ENCODE measurements at places on chromosomes 4 and X.
A peak's percentile ranks its signal among the peaks of the same experiment; 100 is the strongest.

- no peak for DNase-seq
Observed at GRCh38 chr4:122819708-122820449, 6.8 kb upstream of the FGF2 start.

DNA sequence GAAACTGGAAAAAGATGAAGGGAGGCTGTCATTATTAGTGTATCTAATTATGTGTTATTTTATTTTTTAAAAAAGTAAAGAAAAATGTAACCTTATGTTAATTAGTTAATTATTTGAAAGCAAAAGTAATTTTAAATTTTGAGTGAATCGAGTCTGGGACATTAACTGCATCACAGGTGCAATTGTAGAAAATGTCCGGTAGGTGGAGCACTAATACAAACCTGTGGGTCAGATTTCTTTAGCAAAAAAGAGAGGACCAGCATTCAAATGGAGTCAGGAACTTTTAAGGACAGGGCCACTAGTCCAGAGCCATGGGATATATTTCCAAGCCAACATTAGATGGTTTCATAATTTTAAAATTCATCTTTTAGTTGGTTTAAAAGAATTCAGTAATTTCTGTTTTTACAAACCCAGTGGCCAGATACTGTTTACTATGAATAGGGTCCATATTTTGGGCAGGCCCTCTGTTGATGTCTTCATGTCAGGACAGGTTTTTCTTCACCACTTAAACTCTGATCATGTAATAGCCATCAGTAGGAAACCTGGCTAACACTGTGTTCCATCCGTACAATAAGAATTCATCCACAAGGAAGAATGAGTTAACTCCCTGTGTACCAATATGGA lies 27.2 kb downstream of the BST1 start:
- DNase-seq: peak; percentile 1

GRCh38 chrX:3141031-3141430 lies 99.8 kb downstream of the ARSF start:
- no peak for DNase-seq

GRCh38 chr4:44771789-44772188 lies 45.4 kb upstream of the GNPDA2 start:
- no peak for DNase-seq

DNA sequence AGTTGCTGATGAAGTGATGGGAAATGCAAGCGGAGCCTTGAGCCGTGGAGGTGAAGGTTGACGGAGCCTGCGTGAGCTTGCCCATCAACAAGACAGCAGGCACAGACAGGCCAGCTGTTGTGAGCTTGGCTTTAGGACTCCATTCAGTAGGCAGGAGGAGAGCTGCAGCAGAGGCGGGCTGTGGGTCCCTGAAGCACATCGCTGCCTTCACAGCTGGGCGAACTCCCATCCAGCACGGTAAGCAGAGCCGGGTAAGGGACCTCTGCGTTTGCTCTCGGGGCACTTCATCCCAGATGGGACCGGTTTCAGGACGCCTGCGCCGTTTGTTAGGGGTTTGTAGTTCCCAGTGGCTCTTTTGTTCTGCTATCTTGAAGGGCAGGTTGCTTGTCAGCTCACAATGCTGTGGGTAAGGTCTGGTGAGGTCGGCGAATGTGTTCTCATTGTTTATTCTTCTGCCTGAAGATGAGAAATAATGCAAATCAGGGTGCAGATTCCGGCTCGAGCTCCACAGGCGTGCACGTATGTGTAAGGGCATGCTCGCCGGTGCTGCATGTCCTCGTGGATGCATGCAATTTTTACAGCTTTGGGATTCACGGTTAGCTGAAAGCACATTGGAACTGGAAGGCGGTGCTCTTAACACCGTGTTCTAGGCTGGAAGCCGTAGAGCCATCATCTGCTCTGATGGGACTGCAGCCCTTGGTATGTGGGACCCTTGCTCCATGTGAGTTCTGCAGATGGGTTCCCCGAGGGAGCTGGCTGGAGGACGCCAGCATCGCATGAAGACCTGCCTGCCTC lies 54.6 kb upstream of the CLDN34 start:
- DNase-seq: peak; percentile 48

GRCh38 chr4:28654618-28655017 lies 1794.0 kb downstream of the STIM2 start:
- DNase-seq: no peak

GRCh38 chr4:183261953-183262775 lies 57.9 kb downstream of the CLDN22 start:
- peak; percentile 27 for DNase-seq

DNA sequence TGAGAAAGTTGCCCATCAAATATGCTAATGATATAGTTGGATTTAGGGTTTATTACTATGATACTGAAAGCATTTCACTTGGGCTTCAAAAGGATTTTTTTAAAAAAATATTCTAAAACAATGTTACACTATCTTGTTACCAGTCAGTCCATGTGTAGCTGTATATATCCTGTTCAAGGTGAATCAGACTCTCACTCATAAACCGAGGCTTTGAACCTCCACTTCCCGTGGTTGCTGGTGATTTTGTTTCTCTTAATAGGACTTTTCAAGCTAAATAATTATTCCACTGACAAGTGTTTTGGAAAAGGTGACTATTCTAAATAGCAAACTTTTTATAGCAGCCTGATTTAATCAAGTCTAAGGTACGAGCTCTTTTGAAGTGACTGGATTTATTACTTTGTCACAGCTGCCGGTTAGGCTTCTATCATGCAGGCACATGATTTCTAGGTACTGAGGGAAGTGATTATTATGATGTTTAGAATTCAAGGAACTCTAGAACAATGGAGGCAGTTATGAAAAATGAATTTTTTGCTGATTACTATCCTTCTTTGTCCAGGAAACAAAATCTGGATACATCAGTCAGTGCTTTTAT lies 287.7 kb downstream of the KCTD8 start:
- DNase-seq: no peak

DNA sequence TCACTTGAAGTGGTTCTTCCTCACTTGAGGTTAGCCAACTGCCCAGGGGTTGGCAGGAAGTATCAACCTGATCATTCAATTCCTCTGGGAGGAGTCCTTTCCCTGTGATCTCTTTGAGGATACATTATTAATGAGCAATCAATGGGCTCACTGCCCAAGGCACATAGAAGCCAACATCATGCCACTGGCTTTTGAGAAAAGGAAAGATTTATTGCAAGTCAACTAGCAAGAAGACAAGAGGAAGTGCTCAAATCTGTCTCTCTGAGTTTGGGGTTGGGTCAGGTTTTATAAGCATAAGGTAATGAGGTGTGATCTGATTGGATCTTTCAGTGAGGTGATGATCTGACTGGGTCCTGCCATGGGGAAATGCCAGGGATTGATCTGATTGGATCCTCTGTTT lies 39.6 kb downstream of the FGFBP1 start:
- no peak for DNase-seq

DNA sequence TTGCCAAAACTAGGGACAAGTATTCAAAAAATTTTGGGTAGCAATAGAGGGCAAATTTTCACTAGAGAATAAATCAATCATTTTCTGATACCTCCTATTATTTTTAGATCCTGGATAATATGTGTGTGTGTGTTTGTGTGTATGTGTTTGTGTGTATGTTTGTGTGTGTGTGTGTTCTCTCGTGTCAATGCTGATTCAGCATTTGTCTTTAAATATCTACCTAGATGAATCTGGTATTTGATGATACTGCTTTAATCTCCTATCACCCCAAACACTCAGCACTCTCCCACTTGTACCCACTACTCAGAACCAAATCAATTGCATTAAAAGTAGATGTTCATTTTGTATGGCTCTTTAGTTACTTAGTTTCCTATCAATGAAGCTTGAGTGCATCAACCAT lies 101.3 kb upstream of the NPFFR2 start:
- no peak for DNase-seq

- no peak for DNase-seq
Observed at GRCh38 chr4:115361781-115362180, 248.4 kb upstream of the NDST4 start.

DNA sequence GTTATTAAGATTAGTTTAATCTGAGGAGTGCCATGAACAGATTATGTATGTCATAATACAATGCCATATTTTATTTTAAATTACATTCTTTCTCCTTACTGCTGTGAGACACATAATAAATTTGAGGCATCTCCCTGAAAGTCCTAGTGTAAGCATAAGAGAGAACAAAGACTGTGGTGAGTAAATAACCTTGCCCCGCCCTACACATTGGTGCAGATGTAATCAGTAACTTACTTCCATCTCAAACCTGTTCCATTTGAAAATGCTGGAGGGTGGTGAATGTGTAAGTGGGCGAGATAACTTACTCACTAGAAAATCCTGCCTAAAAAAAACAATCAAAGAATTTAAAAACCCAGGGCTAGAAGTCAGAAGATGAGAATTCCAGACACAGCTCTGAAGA lies 338.1 kb upstream of the SLIT2 start:
- no peak for DNase-seq

DNA sequence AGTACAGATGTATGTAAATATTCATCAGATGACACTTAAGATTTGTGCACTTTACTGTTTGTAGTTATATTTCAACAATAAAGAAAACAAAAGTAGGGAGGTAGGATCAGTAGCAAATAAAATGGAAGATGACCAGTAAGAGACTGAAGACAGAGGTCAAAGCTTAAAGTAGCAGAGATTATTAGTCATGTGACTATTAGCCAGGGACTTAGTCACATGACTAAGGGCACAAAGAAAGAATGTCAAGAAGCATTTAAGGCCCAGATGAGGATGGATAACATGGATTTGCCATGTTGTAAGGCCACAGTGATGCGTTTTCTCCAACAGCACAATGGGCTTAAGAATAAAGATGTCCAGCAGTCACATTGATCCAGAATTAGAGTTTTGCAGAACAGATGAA lies 479.6 kb downstream of the BCOR start:
- no peak for DNase-seq

DNA sequence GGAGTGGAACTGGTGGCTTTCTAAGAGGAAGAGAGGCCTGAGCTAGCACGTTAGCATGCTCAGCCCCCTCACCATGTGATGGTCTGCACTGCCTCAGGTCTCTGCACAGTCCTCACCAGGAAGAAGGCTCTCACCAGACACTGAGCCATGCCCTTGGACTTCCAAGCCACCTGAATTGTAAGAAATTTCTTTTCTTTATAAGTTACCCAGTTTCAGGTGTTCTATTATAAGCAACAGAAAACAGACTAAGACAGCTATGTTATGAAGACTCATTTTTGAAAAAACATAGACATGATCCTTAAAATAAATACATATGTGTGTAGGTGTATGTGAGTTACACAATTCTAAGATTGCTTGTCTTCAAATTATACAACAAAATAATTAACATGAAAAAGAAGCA lies 74.7 kb downstream of the CEP44 start:
- no peak for DNase-seq

DNA sequence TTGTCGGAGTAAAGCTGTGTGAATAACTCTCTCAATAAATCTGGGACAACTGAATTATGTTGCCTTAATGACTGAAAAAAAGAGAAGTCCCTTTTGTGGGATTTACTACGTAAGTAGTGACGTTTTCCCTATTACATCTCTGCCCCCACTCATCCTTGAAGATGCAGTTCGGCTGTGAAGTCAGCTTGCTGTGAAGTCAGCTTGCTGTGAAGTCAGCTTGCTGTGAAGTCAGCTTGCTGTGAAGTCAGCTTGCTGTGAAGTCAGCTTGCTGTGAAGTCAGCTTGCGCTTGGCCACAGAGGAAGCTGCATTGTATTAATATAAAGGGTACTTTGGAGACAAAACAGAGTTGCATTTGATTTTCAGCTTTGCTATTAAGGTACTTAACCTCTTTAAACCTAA lies 8.0 kb upstream of the VAMP7 start:
- DNase-seq: no peak

- DNase-seq: no peak
Observed at GRCh38 chr4:185323606-185324005, 72.1 kb downstream of the LRP2BP start.

DNA sequence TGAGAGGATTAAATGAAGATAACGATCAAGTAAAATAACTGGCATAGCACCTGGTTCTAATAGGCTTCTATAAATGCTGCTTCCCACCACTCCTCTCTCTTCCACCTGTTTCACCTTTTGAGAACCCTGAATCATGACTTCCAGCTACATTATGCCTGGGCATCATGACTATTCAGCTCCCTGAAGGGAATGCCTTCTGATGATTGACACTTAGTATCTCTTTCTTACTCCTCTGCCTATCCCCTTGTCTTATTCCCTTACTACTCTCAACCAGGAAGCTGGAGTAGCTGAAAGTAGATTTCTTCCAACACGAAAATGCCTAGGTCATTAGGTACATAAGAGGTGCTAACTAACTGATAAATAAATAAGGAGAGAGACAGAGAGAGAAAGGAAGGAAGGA lies 24.7 kb upstream of the CXCL8 start:
- no peak for DNase-seq

DNA sequence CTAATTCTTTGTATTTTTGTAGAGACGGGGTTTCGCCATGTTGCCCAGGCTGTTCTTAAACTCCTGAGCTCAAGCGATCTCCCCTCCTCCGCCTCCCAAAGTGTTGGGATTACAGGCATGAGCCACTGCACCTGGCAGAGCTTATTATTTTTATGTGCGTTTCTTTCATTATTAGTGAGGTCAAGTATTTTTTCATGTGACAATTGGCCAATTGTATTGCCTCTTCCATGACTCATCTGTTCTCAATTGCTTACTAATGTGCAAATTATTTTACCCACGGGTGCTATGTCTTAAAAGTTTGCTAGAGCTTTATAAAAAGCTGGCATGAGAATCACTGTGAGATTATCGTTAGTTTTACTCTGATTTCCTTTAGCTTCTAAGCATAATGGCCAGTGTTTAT lies 13.0 kb upstream of the ARX start:
- no peak for DNase-seq

GRCh38 chrX:70436343-70436742 lies 8.3 kb upstream of the DLG3 start:
- DNase-seq: no peak
